ENCODE measurements at places on chromosomes 5 and 9.

- DNase-seq = no peak
Measured at GRCh38 chr5:91225848-91226686, 157.1 kb downstream of the ARRDC3 start.

- DNase-seq = no peak
Measured at GRCh38 chr9:96150324-96151227, 151.4 kb downstream of the HSD17B3 start.

- DNase-seq = no peak
Measured at GRCh38 chr5:16050414-16050813, 129.2 kb downstream of the MARCHF11 start.

DNA sequence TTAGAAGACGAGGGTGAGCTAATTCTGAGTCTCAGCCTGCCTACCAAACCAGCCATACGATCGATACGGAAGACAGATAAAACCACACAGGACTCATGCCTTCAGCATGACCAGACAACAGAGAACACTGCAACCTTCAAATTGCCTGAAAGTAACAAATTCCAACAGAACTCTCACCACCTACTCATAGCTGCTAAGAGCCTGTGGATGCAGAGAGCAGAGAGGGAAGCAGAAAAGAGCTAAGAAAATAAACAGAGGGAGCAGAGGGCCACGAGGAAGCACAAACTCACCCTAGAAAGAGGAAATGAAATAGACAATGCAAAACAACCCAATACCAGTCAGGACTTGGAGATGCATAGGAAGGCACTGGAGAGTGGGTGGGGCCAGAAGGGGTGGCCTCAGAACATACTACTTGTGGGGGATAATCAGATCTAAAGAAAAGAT is 86.7 kb upstream of the TAS2R1 start:
- DNase-seq = no peak

DNA sequence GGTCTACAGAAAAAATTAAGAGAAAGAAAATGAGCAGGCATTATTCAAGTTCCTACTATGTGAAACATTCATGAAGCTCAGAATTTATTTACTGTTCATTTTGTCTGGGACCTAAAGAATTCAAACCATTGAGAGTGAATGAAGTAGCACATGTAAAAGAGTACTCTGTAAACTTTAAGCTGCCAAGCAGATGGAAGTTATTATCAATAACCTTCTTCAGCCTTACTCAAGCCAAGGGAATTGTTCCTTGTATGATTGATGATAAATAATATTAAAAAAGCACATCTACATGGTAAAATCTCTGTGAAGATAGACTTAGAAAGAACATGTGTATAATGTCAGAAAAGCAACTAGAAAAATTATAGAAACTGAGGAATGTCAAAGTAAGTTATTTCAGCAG is 17.8 kb upstream of the GLIS3 start:
- no peak for DNase-seq

DNA sequence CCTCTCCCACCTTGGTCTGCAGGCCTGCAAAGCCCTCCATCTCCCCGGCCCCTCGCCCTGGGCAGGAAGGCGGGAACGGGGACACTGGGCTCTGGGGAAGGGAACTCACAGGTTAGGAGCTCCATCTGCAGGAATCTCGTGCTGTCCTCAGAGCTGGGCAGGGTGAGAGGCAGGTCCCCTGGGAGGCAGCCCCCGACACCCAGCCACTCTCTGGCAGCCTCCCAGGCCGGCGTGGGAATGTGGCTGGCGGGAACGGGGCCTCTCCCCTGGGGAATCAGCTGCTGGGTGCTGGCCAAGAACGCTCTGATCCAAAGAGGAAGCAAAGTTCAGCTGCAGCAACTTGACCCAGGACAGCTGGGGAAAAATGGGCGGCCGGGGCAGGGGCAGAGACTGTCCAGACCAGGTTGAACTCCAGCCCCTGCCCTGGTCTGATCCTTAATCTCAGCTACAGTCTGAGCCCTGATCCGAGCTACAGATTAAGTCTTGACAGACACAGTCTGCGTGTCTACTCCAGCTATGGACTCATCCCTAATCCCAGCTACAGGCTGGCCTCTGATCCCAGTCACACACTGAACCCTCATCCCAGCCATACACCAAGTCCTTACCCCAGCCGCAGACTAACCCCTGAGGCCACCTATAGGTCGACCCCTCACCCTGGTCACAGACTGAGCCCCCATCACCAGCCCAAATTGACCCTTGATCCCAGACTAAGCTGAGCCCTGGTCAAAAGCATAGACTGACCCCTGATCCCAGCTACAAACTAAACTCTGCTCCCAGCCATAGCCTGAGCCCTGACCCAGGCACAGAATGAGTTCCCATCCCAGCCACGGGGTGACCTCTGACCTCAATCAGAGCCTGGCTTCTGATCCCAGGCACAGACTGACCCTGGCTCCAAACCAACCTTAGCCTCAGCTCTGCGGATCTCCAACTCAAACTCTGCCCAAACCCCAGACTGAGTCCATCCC is 37.3 kb upstream of the EGFL7 start:
- DNase-seq = no peak

DNA sequence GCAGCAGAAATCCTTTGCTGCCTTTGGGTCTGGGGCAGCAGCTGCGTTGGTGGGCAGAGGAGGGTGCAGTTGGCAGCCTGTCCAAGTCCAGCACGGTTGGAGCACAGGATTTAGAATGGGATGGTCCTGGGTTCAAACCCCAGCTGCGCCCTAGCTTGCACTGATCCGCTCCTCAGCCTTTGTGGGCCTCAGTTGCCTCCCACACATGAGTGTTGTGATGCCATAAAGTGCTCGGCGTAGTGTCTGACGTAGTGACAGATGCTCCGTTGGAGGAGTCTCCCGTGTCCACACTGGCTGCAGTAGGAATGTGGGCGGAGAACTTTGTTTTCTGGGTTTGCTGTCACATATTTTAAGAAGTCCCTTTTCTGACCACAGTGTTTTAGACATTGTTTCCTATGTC is 36.0 kb downstream of the SLC46A2 start:
- no peak for DNase-seq

DNA sequence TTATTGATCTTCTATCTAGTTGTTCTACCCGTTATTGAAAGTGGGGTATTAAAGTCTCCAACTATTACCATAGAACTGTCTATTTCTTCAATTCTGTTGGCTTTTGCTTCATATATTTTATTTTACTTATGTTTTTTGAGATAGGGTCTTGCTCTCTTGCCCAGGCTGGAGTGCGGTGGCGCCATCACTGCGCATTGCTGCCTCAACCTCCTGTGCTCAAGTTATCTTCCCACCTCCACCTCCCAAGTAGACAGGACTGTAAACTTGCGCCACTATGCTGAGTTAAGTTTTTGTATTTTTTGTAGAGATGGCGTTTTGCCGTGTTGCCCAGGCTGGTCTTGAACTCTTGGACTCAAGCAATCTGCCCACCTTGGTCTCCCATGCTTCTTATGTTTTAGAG is 16.2 kb downstream of the SNAPC3 start:
- no peak for DNase-seq

- no peak for DNase-seq
Measured at GRCh38 chr9:129282272-129282671, 104.2 kb upstream of the IER5L start.

- peak; percentile 72 for DNase-seq
Measured at GRCh38 chr9:105881654-105882349, 187.5 kb downstream of the TMEM38B start.

GRCh38 chr5:179427032-179427675 is 81.9 kb upstream of the ADAMTS2 start:
- no peak for DNase-seq

- DNase-seq = no peak
Measured at GRCh38 chr9:3507395-3508077, 18.3 kb downstream of the RFX3 start.

DNA sequence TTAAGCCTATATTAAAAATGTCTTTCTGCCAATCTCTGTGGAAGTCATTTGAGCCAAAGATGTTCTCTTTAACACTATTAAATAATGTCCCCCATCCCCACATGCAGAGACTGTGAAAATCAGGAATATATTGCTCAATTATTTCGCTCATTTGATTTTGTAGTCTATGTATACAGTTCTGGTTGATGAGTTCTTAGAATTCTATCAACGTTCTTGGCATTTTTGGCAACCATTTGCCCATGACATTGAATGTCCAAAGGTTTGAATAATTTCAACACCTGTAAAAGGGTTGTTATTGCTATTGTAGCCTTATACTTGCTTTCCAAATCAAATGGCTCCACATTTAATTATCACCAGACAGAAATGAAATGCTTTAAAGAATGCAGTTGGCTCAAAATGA is 536.1 kb downstream of the CAAP1 start:
- DNase-seq = no peak

DNA sequence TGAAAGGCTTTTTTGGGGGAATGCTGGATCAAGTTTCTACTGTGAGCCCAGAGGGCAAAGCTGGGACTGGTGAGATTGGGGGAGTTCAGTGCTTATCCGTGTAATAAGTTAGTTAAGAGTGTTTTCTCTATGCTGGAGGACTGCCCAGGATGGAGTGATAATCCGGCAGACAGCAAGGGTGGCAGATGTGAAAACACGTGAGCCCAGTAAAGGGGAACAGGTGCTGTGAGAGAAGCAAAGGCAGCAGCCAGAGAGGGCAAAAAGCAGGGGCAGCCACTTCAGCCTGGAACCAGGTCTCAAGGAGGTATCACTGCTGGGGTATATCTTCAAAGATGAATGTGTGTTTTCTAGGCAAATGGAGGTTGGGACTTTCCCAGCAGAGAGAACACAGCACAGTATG is 53.9 kb downstream of the GALNT10 start:
- DNase-seq = no peak

GRCh38 chr5:5209089-5209488 is 69.0 kb downstream of the ADAMTS16 start:
- no peak for DNase-seq

DNA sequence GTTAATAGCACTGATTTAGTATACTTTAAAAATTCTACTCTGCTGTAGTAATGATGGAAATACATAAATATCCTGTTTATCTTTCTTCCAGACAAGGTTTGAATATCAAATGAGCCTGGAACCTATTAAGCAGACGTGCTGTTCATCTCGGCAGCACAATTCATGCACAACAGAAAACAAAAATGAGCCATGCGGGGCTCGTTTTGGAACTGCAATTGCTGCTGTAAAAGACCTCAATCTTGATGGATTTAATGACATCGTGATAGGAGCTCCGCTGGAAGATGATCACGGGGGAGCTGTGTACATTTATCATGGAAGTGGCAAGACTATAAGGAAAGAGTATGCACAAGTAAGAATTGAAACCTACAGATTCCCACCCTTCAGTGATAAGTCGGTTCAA is 79.1 kb upstream of the ITGA2 start:
- no peak for DNase-seq

GRCh38 chr5:88665750-88666215 is 217.2 kb downstream of the MEF2C start:
- peak; percentile 83 for DNase-seq

DNA sequence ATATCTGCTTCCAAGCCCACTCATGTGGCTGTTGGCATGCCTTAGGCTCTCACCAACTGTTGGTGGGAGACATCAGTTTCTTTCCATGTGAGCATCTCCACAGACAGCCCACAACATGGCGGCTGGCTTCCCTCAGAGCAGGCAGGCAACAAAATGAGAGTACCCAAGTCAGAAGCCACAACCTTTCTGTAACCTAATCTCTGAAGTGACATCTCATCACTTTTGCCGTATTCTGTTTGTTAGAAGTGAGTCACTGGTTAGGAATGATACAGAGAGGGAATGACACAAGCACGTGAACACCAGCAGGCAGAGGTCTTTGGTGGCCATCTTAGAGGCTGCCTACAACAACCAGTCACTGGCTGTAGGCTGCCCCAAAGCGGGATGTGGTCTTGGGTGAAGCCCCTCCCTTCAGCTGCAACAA is 88.6 kb upstream of the RASGRF2 start:
- no peak for DNase-seq

DNA sequence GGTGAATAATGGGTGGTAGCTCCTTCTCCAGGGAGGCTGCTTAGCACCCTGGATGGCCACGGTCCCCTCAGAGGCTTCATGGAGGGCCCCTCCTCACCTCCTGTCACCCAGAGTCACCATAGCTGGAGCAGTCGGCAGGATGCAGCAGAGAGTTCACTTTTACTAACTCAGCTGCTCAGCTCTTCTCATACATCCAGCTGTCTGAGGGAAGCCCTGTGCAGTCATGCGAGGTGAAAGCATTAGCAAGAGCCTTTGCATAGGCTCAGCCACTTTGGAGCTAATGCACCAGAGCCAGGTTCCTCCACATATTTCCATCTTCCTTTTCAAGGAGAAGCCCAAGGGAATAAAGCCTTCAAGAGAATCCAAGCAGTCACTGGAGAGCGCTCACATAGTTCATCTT is 499.2 kb downstream of the BNC2 start:
- no peak for DNase-seq

DNA sequence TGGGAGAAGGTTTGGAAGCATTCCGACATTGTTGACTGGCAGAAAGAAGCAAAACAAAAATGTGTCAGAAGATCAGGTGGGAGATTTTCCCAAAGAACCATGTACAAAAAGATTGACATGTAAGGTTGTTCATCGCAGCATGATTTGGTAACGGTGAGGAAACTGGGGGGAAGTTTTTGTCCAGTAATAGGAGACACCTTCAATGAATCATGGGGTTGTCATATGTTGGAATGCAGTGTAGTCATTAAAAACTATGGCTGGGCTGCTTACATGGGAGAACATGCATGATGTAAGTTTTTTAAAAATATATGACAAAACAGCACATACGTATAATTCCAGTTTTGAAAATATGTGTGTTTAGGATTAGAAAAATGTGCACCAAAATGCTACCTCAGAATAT is 50.5 kb downstream of the HSD17B3 start:
- DNase-seq = no peak

GRCh38 chr5:19855031-19855430 is 133.0 kb downstream of the CDH18 start:
- no peak for DNase-seq

DNA sequence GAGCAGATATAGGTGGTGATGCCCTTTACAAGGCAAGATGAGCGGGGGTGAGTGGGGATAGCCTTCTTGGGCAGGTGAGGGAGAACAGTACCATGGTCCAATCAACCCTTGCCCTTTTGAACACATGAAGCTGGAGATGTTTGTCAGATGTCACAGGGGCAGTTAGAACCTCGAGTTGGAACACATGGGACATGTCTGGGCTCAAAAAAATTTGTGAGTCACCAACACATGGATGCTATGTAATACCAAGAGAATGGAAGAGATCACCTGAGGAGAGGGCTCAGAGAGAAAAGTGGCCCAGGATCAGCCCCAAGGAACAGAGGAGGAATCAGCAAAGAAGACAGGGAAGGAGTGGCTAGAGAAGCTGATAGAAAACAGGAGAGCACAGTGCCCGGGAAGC is 4.7 kb downstream of the PHYKPL start:
- no peak for DNase-seq

DNA sequence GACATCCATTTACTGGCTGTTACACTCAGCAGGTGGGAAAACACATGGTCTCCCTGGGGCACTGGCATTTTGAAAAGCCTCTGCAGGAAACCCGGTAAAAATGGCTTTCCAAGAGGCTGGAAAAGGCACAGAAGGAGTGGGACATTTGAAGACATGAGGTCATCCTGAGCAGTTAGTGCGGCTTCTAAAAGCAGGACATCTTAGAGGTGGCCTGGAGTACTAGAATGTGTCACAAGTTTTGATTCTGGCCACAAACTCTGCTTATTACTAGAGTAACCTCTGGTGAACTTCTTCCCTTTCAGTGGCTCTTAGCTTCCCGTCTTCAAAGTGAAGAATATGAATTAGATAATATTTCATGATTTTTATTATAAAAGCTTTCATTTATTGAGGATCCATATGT is 423.0 kb upstream of the BRINP1 start:
- DNase-seq = no peak
